RWPE1 (cell line): ENCODE measurements at places on chromosomes 2 and 18.
A peak's percentile ranks its signal among the peaks of the same experiment; 100 is the strongest.

DNA sequence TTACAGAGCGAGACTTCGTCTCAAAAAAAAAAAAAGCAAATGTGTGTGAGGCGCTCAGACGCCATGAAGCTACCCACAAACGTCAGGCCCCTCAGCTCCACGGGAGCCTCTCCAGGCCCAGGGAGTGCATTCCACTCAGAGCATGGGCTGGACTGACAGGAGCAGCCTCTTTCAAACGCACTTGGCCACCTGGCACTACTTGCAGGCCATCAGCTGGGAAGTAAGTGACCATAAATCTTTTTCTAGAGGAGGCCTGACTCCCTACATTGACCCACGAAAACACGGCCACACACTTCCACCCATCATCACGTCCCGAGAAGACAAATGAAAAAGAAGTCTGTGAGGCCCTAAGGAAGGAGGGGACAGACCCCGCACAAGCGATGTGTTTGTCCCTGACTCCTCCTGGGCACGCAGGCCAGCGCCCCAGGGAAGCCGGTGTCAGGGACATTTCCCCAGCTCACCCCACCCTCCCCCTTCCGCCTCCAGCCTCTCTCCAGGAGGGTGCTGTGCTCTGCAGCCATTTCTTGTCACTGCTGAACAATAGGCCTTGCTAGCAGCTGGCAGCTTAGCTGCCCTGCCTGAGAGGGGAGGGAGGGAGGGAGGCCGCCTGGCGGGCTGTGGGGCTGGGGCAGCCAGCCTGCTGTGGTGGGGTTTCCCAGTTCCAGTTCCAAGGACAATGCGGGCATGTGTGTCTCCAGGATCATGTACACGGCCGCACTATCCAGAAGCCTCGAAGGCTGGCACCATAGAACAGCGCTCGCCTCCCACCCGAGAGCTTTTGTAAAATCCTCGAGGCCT lies 26.6 kb downstream of the SERTAD2 start:
- DNase-seq = no peak

GRCh38 chr2:222722327-222722946 lies 51.0 kb downstream of the MOGAT1 start:
- DNase-seq = no peak

DNA sequence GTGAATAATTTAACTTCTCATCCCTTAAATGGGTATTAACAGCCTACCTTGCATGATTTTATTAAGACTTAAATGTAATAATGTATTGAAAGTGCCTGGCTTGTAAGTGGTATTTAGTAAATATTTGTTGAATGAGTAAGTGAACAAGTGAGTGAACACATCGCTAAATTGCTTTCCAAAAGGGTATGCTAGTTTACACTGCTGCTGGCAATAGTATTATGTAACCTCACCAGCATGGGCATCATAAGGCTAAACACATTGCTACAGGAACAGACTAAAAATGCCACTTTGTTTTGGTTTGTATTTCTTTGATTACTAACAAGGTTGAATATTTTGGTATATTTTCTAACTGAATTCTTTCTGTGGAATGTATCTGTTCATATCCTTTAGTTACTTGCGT lies 9.8 kb downstream of the WDR43 start:
- DNase-seq = no peak

GRCh38 chr2:64312622-64313397 lies 141.2 kb upstream of the LGALSL start:
- no peak for DNase-seq

DNA sequence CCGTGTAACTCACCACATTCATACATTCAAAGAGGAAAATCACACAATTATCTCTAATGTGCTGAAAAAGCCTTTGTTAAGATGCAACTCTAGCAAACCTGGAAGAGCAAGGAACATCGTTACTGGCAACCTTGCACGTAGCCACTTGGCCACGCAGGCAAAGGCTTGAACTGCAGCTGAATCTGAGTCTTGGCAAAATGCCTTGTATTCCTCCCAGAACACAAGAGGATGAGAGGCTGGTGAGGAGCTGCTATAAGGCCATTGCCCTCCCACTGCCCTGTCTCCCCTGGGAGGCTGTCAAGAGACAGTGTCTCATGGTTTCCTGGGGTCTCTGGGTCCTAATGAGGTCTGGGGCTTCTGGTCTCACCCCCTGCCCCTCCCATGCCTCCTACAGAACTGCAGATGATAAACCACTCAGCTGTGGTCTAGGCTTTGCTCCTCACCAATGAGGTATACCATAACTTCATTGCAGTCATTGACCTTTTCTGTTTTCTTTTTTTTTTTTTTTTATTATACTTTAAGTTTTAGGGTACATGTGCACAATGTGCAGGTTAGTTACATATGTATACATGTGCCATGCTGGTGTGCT lies 141.4 kb downstream of the SPP2 start:
- peak; percentile 19 for DNase-seq

GRCh38 chr2:108820482-108820881 lies 33.9 kb downstream of the CCDC138 start:
- DNase-seq = no peak

DNA sequence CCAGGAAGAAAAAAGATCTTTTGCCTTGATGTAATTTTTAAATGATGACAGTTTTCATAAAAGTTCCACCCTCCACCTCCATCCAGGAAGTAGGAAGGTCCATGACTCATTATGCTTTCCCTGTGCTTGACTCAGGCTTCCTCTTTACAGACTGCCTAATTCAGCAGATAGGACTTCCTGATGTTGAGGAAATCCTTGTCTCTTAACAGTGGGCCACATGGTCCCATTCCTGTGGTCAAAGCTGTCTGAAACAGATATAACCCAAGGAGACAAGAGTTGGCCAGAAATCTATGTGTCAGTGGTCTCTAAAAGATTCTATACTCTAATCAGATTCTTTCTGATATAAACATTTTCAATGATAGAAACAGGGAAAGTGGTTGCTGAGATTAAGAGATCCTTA lies 119.1 kb downstream of the BAZ2B start:
- DNase-seq = peak; percentile 84

- peak; percentile 36 for DNase-seq
Measured at GRCh38 chr18:45014047-45014501, 333.4 kb downstream of the SETBP1 start.

DNA sequence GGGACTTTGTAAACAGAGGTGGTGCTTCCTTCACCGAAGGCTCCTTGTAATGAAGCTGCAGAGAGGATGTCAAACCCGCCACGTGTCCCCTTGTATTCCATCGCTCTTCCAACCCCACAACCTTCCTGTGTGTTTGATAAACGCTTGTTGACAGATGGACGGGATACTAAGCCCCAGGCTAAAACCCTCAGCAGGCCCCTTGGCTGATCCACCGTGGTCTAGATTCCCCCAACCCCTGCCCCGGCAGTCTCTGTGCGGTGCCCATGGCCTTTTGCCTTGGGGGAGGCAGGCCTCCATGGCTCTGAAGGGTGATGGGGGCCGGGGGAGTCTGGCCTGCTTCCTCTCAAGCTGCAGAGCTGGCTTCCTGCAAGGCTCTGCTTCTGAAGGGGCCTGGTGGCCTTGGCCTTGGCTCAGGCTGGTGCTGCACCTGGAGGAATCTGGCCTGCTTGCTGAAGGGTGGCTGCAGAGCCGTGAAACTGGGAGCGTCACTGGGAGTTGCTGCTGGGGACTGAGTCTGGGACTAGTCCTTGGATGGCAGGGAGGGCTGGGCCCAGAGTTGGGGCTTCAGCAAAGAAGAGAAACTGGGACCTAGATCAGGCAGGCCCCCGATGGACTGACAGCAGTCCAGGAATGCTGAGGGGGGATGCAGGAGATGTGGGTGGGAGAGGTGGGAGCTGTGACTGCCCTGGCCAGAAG lies 9.6 kb upstream of the NTSR2 start:
- no peak for DNase-seq

DNA sequence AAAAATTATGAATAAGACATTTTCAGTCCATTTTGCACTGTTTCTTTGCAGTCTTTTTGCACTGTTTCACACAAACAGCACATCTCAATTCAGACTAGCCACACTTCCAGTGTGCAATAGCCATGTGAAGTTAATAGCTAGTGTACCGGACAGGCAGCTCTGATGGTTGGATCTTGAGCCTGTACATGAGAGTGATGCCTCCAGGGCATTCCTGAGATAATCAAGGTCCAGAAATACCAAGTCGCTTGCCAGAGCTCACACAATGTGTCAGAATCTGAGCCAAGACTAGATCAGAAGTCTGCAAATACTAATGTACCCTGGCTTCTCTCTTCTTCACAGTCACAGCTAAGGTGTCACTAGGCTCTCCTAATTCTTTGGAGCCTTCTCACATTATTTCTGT lies 180.2 kb downstream of the OSR1 start:
- DNase-seq = no peak

GRCh38 chr18:51915176-51915575 lies 424.8 kb upstream of the DCC start:
- DNase-seq = no peak

DNA sequence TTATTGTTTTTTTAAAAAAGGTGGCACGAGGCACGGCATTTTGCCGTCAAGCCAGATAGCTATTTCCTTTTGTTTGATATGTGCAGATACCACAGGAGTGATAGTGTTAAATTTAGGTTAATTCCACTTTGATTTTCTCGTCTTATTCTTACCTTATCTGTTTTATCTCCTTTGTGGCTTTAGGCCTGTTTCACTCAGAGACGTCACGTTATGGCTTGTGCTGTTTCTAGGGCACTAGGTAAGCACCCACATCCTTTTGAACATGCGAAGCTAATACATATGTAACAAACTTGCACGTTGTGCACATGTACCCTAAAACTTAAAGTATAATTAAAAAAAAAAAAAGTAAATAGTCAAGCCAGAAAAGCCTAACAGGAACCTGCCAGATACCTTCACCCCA lies 57.8 kb downstream of the C18orf63 start:
- DNase-seq = no peak

DNA sequence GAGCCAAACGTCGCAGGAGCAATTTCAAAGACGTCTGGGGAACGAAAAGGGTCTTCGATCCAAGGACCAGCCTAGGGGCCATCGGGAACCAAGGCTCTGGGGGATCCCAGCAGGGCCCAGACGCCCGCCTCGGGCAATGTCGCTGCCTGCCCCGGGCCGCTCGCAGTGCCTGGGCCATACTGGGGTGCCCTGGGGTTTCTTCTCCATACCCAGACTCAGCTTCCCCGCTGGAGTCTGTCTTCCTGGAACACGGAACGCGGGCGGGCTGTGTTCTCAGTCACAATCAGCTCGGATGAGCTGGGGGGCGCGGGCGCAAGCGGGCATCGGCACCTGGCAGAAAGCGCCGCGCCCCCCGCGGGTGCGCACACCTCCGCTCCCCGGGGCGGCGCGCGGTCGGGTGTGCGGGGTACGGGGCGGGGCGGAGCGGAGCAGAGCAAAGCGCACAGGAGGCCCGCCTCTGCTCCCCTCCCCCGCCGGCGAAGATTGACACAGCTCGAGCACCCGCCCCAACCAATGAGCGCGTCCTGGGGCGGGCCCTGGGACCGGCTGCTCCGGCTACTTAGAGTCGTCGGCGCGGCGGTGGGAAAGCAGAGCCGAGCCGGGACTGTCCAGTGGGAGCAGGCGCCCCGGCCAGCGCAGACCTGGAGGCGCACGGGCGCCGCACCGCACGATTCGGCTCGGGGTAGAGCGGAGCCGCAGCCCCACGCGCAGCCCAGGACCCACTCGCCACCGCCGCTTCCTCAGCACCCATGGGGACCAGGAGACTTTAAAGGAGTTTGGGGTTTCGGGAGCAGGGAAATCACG lies at the start of gene LRATD1:
Gene LRATD1 (plus strand): TSS at position 585 of the 804 bp plus-strand sequence. CDS start 1,263 bp downstream, outside the sequence.
- peak; percentile 90 for DNase-seq

DNA sequence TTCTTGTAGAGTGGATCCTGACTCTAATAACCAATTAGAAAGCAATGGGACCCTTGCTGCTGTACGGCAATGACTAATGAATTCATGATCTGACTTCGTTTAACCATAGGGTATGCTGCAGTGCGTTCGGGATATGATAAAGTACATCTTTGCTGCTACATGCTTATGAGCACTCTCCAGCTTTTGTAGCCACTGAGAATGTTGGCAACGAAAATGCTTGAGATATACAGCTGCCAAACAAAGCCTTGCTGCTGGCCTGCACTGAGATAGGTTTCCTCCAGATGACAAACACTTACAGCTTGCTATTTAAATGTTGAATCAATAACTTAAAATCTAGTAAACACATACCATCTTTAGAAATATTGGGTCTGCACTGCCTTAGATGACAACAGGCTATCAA lies 372.4 kb upstream of the SLC8A1 start:
- no peak for DNase-seq
